Suprapubic skin (tissue), 4 donors: ENCODE measurements at places on chromosomes 16 and 17. TPM values are rescaled to one million over a fixed set of nuclear protein-coding genes. Genes with fewer than 3 reads are reported as not detected.

ABI3 gene
- 2.3 TPM for total RNA-seq

KRT23 gene
- total RNA-seq: 153 TPM

RAC3 gene
- 34.1 TPM for total RNA-seq

ZNF213 gene
- 18.0 TPM for total RNA-seq

FLYWCH2 gene
- 31.5 TPM for total RNA-seq

LITAFD gene
- not detected for total RNA-seq

ABCC11 gene
- total RNA-seq: 1.4 TPM

BCL6B gene
- 1.8 TPM for total RNA-seq

C17orf78 gene
- total RNA-seq: not detected

ACSM2A gene
- not detected for total RNA-seq

RHOT2 gene
- total RNA-seq: 83.7 TPM

TP53TG3 gene
- not detected for total RNA-seq

SOST gene
- not detected for total RNA-seq
